ENCODE measurements at places on chromosomes 3 and 15.

DNA sequence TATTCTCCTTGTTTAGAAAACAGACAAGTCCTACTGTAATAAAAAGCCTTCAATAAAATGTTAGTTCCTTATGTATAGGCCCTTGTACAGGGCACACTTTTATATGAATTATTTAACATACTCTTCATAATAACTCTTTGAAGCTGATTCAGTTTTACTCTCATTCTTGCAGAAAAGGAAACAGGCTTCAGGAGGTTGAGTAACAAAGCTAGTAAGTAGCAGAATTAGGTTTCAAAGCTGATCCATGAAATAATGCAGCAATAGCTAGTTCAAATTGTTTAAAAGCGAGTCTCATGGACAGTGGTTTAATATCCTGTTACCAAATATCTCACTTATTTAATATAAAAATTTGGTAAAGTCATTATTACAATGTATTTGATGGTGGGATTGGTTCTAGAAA, 25.0 kb downstream of the TCF12 start:
- DNase-seq, result no peak

- DNase-seq, result no peak
Measured at GRCh38 chr15:50774450-50774849, 8.9 kb upstream of the SPPL2A start.

DNA sequence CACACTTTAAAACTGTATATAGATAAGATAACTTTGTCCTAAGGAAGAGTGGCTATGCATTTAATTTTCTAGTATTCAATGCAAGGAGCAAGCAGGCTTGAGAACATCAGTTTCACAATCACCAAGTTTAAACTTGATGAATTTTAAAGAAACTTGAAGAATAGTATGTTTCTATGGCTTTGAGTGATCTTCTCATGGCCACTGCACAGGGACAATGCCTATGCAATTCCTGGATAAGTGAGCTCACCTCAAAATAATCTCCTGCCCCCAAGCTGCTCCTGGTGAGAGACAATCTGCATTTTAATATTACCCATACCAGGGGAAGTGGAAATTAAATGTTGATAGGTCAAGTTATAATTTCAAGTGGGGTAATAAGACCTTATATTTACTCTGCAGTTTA, 376.6 kb upstream of the CBLB start:
- DNase-seq, result no peak

GRCh38 chr3:182490596-182491491, 302.5 kb upstream of the ATP11B start:
- no peak for DNase-seq

DNA sequence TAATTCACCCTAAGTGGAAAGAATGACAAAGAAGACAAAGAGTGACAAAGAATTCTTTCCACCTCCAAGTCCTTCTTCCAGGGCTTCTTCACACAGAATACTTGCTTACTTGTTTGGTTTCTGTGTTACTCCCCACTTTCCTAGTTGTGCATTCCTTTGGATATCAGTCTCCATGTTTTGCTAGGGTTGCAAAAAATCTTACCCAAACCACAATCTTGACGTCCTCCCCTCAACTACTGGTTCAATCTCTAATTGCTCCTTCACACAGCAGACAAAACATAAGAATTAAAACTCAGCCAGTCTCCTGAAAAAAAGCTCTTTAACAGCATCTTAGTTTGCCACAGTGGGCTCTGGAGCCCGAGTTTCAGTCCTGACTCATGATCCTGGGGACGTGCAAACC, 297.6 kb upstream of the CHRNA7 start:
- DNase-seq, result no peak

- DNase-seq, result no peak
Measured at GRCh38 chr3:20121088-20121487, 64.9 kb downstream of the SGO1 start.

GRCh38 chr15:72785432-72785831, 1.9 kb upstream of the ADPGK start:
- DNase-seq, result peak; percentile 18

GRCh38 chr15:49904296-49904695, 214.7 kb downstream of the ATP8B4 start:
- peak; percentile 39 for DNase-seq

- no peak for DNase-seq
Measured at GRCh38 chr15:101407439-101407838, 82.1 kb downstream of the PCSK6 start.

DNA sequence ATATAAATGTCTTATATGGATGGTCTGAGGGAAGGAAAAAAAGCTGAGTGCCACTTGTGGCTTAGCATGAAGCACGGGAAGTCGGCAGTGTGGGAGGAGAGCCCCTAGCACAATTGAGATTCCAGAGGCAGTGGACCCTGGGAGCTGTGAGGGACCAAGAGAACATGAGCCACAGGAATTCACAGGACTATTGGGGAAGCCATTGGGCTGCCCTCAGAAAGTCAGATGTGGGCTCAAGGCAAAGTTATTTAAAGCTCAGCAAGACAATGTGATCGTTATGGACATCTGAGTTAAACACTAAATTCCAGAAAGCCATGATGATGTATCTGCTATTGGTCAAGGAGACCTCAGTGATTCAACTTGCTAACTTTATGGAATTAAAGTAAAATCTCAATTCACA, 380.8 kb upstream of the IL12A start:
- no peak for DNase-seq

DNA sequence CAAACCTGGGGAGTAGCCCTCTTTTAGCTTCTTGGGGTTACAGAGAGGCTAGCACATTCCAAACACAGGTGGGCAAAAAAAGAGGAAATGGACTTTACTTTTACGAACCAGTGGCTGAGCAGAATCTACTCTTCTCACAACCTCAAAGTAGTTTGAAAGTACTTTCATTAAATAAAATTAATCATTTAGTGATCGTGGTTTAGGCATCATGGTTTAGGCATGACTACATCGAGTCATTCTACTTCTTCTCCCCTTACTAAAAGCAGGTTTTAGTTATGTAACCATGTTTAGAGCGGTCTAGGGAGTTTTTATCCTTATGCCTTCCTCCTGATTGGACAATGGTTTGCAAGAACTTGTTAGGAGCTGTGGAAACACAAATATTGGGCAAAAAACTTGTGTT, 2.5 kb upstream of the GREM1 start:
- peak; percentile 83 for DNase-seq

DNA sequence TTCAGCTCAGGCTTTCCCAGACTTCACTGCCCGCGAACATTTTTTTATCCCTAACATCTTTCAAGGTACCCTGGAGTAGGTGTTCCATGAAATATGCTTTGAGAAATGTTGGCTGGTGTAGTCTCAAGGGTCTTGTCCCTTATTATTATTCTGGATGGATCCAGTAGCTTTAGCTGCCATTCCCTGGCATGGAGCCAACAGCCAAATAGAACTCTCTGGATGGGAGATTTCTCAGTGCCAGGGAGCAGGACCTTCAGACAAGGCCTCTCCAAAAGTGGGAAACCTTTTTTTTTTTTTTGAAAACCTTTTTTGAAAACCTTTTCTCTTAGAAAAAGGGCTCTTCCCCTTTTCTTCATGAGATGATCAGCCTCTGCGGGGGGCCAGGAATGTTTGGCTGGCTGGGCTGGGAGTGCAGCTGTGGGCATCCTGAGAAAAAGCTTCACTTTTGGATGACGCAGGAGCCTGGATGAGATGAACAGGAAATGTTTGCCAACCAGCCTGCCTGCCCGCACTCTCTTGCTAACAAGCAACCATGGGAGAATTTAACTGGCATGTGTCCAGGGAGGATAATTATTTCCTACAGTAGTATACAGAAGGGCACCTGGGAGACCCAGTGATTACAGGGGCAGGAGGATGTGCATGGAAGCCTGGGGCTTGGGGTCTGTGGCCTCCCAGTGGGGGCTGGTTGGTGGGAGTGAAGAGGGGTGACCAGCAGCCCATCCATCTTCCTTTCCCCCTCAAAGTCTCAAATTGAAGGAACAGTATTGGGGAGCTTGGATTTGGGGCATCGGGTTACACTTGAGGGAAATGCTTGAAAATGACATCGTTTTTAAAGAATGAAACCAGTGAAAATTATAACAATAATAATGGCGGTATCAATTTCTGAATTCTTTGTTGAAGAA, 109.1 kb upstream of the LRIG1 start:
- DNase-seq, result no peak

DNA sequence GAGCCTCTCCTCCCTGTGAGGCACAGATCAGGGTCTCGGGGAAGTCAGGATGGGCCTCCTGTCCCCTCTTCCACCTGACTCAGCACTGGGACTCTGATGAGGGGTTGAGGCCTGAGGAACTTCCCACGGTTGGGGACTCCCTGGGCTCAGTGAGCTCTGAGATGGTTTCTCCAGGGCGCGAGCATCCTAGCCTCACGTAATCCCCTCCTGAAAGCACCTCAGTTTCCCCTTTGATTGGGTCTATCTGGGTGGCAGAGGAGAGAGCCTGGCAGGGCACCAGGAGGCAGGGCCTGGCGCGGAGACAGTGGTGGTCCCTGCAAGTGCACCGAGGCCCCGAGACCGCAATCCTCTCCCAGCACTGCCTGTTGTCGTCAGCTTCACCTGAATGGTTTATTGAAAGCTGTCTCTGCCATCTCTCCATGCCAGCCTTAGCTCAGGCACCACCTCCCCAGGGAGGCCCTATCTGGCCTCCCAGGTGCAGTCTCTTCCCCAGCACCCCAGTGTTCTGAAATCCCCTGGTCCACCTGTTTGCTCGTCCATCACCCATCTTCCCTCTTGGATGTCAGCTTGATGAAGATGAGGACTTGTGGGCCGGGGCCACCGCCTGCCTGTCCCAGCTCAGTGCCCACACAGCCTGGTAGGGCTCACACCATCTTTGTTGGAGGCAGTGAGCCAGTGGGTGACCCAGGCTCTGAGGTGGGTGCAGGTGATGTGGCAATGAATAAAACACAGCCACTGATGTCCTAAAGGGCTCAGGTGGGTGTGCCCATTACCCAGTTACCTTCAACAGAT, 52.2 kb upstream of the PCSK6 start:
- no peak for DNase-seq

GRCh38 chr3:125326957-125327356, 48.2 kb downstream of the ZNF148 start:
- no peak for DNase-seq

DNA sequence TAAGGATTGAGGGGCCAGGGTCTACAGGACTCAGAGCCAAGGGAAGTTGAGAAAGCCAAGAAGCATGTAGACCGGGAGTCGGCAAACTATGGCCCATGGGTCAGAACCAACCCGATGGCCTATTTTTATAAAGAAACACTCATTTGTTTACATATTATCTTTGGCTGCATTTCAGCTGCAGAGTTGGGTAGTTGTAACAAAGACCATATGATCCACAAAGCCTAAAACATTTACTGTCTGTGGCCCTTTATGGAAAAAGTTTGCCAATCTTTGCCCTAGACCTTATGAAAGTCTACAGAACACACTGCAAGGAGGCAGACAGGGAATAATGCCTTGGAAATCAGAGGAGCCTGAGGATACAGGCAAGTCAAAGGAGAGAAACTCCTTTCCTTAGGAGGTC, 63.2 kb upstream of the MNS1 start:
- no peak for DNase-seq

DNA sequence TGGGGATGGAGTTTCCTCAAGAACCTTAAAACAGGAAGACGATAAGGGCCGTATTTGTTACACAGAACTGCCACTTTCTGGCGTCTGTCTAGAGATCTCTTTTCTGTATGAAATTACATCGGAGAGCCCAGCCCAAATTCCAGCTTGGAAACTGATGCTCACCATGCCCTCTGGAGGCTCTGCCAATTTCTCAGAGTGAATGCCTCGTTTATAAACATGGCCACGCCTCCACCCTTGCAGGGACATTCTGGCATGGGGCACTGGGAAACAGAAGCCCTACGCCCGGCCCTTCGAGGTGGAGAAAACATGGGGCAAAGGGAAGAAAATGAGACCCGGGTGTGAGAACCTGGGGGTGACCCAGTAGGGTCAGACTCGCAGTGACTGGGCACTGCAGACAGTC, 53.4 kb upstream of the SEC13 start:
- no peak for DNase-seq

DNA sequence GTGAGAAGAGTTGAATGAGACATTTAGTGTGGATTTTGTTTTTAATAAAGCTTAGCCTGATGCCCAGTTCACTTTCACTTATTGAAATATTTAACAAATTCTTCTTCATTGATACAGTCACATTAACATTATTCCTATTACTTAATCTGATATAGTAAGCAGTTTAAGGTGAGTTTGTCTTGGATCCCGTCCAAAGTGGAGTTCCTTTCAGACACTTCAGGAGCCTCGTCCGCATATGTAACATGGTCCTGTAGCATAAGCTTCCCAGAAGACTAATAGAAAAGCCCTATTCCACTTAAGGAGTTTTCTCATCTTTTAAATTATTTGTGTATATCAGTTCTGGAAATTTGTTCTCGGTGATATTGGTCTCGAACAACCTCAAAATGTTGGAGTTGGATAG, 39.7 kb upstream of the MLF1 start:
- no peak for DNase-seq

DNA sequence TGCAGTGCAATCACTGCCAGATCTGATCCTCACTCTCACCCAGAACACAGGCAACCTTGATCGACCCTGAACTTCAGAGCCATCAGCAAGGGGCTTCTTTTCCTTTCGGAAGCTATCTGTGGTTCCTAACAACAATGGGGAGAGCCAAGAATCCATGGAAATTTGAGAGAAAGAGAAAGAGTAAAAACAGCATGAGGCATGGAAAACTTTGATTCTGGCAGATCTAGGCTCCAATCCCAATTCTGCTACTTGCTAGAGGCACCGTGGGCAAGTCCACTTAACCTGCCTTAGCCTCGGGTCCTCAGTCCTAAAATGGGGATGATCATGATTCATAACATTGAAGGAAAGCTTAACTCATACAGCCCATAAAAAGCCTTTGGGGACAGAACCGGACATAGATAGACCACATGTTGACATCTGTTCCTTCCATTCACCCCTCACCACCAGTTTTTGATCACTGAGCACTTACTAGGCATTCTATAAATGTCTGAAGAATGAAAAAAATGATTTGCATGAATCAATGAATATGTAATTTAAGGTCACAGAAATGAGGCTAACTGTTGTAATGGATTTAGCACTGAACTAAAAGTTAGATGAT, 605.7 kb upstream of the CFAP20DC start:
- DNase-seq, result no peak

GRCh38 chr3:58281069-58281468, 25.0 kb upstream of the RPP14 start:
- no peak for DNase-seq

DNA sequence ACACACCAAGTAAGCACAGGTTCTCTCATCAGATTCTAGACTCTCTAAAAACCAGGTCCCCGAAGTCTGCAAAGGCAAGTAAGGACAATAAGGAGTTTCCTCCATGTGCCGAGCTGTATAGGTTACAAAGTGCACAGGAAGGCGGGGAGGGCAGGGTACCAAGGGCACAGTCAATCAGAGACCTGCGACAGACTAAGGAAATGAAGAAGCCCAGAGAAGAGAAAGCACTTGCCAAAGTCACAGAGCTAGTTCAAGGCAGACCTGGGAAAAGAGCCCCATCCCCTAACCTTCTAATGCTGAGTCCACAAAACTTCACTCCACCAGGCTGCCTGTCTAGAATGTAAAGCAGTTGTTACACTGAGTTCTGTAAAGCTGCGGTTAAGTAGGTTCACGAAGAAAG, 1.7 kb downstream of the SEC13 start:
- DNase-seq, result no peak

GRCh38 chr15:77251662-77252061, 168.2 kb downstream of the PEAK1 start:
- DNase-seq, result peak; percentile 39

GRCh38 chr3:84074767-84075166, 884.0 kb upstream of the CADM2 start:
- DNase-seq, result no peak

Measured in HFFc6 (cell line).